ENCODE measurements at places on chromosomes 2 and 18. TPM values are rescaled to one million over a fixed set of nuclear protein-coding genes. Genes with fewer than 3 reads are reported as not detected.
A peak's percentile ranks its signal among the peaks of the same experiment; 100 is the strongest.

- no peak for DNase-seq
These were observed 14.8 kb downstream of the MBD2 start for GRCh38 chr18:54209471-54210180.

DNA sequence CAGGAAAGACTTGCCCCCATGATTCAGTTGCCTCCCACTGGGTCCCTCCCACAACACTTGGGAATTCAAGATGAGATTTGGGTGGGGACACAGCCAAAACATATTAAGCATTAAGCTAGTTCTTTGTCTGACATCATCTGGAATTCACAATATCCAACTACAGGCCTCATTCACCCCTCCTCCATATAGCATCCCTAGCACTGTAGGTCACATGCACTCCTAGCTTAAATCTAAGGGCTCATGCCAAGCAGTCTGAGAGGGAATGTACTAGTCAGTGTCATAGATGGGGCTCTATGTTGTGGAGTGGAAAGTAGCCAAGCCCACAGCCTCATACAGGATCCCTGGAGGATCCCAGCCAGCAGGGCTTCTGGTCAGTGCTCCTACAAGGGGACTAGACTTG lies 92.1 kb downstream of the IRS1 start:
- no peak for DNase-seq

GALNT5 gene
- 1.1 TPM for total RNA-seq

- no peak for DNase-seq
These were observed 165.4 kb downstream of the FIGN start for GRCh38 chr2:163570391-163570790.

DNA sequence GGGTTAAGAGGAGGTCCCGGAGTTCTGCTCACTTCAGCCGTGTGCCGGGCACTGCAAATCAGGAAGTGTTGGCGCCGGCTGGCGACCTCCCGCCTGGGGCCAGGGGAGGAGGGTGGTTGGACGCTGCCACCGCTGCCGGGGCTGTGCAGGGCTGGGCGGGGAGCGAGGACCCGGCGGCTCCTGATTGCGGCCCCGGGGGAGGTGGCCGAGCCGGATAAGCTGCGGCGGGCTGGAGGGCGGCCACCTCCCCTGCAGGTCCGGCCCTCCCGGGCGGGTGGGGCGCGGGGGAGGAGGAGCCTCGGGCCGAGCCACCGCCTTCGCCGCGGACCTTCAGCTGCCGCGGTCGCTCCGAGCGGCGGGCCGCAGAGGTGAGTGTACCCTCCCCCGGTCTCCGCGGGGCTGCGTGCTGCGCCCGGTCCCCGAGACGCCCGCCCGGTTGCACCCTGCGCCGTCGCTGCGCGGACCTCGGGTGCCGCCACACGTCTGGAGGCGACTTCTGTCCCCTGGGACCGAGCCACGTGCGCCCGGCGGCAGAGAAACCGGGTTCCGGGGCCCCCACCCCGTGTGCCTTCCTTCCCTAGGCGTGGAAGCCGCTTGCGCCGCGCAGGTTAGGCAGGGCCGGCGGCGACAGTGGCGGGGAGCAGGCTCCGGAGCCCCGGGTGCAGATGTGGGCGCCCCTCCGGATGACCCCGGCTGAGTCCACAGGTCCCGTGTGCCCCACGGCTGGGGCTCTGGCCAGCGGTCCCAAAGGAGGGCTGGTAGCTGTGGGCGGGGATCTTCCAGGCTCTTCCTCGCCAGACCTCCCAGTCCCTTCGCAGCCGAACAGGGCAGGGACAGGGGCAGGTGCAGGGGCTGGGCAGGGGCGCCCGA lies at the start of gene STEAP3:
Gene STEAP3, plus strand, starts transcription at position 314 of the 870 bp plus-strand sequence. CDS start 7,179 bp downstream, outside the sequence.
- DNase-seq, result peak; percentile 81

GRCh38 chr2:39159283-39159682 lies 38.4 kb upstream of the SOS1 start:
- no peak for DNase-seq

FAM161A gene
- 3.6 TPM for total RNA-seq

EMX1 gene
- not detected for total RNA-seq

DNA sequence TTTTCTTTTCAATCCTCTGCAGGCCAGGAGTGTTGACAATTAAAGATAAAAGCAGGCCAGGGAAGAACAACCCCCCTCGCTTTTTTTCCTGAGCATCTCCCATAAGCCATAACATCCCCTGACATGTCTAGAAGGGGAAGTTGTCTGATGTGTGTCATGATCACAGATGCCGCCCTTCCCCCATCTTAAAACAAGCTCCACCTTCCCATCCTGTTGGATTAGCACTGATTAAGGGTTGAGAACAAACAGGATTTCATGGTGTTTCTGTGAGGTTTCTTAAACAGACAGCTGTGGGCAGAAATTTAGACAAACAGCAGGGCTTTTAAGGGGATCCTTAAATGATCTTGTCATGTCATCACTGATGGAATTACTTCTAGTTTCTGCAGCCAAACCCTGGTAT lies 59.4 kb upstream of the UPP2 start:
- no peak for DNase-seq

DNA sequence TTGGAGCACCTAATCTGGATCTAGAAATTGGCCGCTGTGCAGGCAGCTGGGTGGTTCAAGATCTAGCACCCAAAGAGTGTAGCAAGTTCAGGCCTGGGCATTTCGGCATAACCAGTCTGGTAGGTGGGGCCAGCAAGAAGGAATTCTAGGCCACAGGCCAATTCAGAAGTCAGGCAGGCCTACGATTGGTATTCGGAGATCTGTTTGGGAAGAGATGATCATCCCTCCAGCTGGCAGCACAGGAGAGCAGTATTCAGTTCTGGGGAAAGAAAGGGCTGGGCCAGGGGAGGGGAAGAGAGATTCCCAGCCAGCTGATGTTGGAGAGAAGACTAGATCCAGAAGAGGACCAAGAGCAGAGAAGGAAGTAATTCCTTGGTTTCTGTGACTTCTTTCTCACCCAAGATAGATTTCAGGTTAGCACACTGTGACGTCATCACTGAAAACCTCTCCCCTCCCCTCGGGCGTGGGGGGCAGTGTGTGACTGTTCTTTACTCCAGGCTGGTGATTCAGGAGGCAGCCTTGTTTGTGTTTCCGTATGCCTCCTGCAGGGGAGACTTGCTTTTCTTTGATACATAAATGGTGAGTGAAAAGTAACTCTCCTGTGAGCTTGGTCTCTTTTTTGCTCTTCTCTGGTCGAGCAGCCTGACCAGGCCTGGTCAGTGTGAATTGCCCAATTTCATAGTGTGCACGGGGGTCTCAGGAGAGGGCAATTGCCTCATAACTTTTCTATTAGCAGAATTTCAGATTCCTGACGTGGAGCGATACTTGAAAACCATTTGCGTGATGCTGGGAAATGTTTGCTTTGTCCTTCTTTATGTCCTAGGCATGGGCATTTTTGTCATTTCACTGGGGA lies 61.1 kb downstream of the MEIS1 start:
- peak; percentile 79 for DNase-seq

DNA sequence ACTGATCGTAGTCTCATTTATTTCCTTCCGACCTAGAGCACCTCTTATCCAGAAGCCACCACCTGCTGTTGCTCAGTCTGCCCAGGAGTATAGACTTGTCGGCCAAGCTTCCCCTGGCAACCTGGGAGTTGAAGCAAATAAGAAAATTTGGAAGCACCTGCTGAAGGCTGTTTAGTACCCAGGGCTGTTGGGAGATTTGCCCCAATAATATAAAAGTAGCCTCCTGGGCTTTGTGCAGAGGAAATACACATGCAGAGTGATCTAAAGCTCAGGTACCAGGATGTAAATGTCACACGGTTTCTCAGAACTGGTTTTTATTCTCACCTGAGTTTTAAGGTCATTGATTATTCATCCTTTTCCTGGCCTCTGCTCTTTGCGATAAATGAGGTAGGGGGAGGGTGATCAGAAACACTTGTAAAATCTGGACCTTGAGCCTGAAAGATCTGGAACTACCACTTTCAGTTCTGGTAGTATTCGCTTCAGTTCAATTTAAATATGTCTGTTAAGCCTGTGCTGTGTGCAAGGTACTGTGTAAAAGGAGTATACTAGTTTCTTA lies 789 bp upstream of the COX7A2L start:
- no peak for DNase-seq

DNA sequence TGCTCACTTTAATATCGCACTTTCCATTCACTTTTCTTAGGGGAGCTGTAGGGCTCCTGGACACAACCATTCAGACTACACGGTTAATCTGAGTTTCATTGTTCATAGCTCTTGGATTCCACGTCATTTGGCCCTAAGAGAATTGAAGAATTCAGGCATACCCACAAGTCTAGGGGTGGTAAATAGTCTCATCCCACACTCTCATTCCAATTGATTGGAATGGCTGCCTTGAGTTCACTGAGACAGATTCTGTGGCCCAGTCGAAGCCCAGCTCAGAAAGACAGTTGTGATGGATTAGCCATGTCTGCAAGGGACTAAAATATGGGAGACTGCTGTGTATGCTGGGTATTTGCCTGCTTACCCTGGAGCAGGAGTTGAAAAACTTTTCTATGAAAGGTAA lies 124.6 kb downstream of the TFCP2L1 start:
- DNase-seq, result no peak

FOXD4L1 gene
- not detected for total RNA-seq

GRCh38 chr2:134429886-134430285 lies 176.0 kb downstream of the MGAT5 start:
- no peak for DNase-seq

DNA sequence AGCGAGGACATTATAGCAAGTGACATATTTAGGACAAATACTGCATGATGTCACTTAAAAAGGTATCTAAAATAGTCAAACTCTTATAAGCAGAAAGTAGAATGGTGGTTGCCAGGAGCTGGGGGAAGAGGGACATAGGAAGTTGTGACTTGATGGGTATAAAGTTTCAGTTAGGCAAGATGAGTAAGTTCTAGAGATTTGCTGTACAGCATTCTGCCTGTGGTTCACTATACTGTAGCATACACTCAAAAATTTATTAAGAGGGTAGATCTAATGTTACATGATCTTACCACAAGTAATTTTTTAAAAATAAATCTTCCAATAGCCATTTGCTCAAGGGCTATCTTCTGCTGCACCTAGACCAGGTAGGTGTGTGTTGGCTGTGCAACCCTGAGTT lies 78.1 kb upstream of the NPAS2 start:
- DNase-seq, result no peak

DNA sequence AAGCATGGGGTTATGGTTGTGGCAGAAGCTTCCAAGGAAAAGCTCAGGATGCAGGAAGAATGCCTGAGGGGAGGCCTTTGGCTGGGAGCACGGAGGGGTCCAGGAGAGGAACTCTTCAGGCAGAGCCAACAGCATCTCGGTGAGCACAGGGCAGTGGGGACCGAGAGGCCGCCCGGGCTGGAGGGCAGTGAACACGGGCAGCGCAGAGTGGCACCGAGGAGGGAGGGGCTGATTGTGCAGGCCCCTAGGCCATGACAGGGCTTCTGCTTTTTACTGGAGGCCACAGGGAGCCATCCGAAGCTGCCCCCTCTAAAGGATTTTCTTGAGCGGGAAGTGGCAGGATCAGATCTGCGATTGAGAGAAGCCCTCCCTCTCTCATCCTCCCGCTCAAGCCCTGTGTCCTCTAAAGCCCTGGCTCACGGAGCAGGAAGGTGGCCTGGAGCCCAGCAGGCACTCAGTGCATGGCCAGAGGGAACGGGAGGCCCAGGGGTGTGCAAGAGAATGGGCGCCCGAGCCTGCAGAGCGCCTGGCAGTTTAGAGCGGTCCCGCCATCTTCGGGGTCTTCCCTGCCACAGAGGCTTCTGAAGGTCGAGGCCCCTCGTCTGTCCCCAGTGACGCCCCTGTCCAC lies 110.0 kb upstream of the STON1 start:
- no peak for DNase-seq

DNA sequence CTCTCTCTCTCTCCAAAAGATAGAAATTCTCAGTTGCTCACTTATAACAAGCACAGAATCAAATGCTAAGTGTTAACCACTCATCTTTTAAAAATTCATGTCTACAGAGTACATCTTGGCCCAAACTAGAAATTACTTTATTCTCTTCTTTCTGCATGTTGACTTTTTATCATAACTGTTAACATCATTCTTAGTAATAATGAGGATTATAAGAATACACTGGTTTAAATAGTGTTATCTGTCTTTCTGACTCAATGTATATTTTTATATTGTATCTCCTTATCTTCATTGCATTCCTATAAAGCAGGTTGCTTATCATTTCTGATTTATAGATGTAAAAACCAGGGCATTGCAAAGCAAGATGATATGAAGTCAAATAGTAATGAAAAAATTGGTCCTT lies 17.8 kb upstream of the KLF7 start:
- DNase-seq, result no peak

SLC25A12 gene
- total RNA-seq, result 53.5 TPM

DNA sequence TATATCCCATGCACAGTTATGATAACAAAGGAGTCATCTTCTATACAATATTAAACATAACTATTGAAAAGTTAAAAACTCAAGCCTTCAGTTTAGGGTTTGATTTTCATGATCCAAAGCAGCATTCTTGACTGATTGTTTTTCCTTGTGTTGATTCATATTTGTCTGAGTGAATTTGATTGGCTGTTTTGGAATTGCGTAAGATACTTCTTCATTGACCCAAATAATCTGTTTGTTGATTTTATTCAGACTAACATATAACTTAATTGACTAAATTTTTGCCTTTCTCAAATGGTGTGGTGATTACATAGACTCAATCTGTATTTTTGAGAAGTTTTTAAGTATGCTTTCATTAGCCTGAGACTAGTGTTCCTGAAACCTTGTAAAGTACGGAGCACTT lies 305.7 kb upstream of the TNP1 start:
- DNase-seq, result no peak

DNA sequence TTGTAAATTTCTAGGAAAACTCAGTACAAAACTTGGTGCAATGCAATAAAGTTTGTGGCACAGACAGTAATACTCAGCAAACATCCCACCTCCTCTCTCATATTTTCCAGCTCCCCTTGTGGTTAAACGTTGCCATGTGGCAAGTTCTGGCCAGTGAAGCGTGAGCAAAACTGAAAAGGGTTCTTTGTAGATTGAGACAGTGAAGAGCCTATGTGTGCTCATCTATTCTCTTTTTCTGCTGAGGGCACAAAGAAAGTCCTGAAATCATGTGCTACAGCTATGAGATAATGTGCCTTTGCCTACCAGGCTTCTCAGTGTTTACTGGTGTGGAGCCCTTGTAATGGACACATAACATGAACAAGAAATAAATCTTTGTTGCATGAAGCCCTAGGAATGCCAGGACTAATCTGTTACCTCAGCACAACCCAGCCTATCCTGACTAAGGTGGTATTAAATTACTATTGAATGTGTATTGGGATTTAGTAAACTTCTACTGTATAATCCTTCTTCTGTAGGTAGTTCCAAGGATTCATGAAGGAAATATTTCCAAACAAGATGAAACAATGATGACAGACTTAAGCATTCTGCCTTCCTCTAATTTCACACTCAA lies 13.0 kb upstream of the TYMS start:
- DNase-seq, result no peak

SCYGR4 gene
- not detected for total RNA-seq

Measured in sigmoid colon (tissue), 7 donors.